ENCODE measurements at places on chromosomes 5 and 9. TPM values are rescaled to one million over a fixed set of nuclear protein-coding genes. Genes with fewer than 3 reads are reported as not detected.
A peak's percentile ranks its signal among the peaks of the same experiment; 100 is the strongest.

- DNase-seq: peak; percentile 43
These were observed 298.7 kb upstream of the KCNN2 start for GRCh38 chr5:114062932-114063867.

DNA sequence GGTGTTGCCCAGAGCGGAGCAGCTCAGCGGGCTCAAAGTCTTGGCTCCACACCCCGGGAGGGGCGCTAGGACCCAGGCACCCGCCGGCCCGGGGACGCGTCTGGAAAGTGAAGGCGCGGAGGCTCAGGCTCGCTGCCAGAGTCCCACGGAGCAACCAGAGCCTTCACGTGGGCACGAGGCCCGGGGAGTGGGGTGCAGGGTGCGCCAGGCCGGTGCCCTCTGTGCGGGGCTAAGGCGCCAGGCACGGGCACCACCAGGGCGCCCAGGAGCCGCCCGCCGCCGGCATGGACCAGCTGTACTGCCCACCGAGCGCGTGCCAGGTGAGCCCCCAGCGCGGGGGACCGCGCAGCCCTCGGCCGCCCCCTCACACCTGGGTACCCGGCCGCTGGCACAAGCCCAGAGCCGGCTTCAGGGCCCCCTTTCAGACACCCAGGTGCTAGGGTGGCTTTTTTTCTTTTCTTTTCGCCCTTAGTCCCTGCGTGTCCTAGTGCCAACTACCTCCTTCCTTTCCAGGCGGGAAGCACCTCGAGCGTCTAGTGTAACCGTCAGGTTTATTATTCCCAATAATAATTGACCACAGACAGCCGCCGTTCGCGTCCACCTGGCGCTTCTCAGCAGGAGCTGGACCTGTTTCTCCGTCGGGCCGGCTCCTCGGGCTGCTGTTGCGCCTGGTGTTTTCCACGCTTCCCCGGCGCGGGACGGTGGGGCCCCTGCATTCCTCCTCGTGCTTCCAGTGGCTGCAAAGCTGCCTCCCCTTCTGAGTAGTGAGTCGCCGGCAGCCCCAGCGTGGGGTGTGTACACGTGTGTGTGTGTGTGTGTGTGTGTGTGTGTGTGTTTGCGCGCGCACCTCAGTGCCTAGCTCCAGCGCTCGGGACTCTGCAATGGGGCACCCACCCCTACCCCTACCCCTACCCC lies 30.1 kb upstream of the PDE8B start:
- DNase-seq: peak; percentile 19

GRCh38 chr5:134106991-134107701 lies 7.3 kb upstream of the TCF7 start:
- DNase-seq: no peak

GRCh38 chr9:32251539-32251938 lies 132.9 kb upstream of the ACO1 start:
- peak; percentile 94 for DNase-seq

The ARHGEF39 gene
- total RNA-seq: 5.5 TPM

The PRRT1B gene
- total RNA-seq: not detected

The CCL28 gene
- 3.6 TPM for total RNA-seq

The PCDHGA8 gene
- 3.9 TPM for total RNA-seq

The CCNI2 gene
- 0.72 TPM for total RNA-seq
